Stimulated activated CD4-positive, alpha-beta T cell treated with anti-CD3 and anti-CD28 coated beads, Interleukin-1b, Interleukin-23, amount 100 ng/mL, for 1 hour (primary cell): ENCODE measurements at places on chromosomes 1 and 21.

GRCh38 chr21:43374228-43374885, 52.6 kb downstream of the SIK1 start:
- no peak for DNase-seq

- no peak for DNase-seq
Observed at GRCh38 chr1:119947468-119947867, 51.2 kb upstream of the ADAM30 start.

- DNase-seq = no peak
Observed at GRCh38 chr1:159821171-159821867, 5.4 kb upstream of the SLAMF8 start.

DNA sequence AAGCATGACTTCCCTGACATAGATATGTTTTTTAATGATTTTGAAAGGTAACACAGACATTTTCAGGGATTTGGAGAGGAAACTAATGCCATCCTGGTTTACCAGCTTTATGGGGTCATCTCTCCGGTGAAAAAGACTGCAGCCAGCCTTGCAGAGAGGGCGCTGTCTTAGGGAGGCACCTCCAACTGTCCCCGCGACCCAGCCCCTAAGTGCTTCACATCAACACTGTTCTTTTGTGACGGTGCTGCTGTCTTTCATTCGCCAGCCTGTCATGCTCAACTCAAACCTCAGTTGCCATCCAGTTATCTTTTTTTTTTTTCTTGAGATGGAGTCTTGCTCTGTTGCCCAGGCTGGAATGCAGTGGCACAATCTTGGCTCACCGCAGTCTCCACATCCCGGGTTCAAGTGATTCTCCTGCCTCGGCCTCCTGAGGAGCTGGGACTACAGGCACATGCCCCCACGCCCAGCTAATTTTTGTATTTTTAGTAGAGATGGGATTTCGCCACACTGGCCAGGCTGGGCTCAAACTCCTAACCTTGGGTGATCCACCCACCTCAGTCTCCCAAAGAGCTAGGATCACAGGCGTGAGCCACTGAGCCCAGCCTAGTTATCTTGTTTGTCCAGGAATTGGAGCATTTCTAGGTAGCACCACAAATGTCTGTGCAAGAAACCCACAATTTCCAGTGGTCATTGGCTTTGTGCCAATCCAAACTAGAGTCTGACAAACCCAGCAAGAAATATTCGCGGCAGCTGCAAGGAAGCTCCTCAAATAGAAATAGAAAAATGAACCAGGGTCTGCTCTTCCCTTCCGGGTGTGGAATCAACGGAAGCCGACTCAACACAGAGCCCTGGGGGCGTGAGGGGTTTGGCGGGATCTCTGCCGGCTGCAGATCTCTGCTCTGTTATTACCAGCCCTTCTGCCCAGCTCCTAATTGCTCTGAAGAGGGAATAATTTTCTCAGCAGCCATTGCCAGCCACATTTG, 24.2 kb downstream of the PDE9A start:
- no peak for DNase-seq

- no peak for DNase-seq
Observed at GRCh38 chr1:171833091-171833825, 8.0 kb upstream of the DNM3 start.

DNA sequence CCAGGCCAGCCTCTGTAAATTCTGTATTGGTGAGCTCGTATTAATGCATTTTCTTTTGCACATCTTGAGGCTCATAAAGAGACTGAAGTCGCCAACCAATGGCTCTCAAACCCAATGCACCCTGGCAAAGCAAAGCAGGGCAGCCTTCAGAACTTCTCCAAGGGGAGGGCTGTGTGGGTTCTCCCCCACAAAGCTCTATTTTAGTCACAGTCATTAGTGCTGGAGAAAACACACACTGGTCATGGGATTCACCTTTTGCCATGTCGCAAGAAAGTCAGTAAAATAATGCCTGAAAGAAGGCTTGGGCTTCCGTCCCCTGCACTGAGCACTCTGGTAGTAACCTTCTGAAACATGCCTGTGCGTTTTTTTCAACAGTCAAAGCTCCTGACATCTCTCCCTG, 26.3 kb upstream of the ATF3 start:
- no peak for DNase-seq

DNA sequence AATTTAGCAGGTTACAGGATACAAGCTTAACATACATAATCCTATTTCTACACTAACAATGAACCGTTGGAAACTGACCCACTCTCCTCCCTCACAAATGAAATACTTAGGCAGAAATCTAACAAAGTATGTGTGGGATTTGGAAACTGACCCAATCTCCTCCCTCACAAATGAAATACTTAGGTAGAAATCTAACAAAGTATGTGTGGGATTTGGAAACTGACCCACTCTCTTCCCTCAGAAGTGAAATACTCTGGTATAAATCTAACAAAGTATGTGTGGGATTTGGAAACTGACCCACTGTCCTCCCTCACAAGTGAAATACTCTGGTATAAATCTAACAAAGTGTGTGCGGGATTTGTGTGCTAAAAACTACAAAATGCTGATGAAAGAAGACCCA, 60.3 kb downstream of the TRAF5 start:
- DNase-seq = no peak

- no peak for DNase-seq
Observed at GRCh38 chr1:85387781-85388180, 77.2 kb downstream of the DDAH1 start.

DNA sequence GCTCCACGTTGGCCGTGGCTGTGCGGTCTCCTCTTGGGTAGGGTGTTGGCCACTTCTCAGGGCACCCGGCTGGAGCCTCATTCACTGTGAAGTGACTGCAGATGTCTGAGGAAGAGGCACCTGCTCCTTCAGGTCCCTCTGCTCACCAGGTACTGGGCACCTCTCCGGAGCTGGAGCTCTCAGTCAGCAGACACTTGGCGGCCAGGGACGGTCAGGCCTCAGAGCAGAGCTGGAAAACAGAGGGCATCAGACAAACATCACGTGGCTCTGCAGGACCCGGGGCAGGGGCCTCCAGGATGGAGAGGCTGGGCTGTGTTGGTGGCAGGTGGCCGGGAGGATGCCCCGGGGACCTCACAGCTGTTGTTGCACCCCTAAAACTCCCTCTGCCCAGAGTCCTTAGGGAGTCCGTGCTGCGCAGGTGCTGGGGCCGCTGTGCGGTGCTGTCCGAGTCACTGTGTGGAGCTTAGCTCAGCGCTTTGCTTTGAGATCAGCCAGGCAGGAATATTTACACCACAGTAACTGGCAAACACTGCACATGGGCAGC, 59.7 kb downstream of the SLX9 start:
- no peak for DNase-seq

DNA sequence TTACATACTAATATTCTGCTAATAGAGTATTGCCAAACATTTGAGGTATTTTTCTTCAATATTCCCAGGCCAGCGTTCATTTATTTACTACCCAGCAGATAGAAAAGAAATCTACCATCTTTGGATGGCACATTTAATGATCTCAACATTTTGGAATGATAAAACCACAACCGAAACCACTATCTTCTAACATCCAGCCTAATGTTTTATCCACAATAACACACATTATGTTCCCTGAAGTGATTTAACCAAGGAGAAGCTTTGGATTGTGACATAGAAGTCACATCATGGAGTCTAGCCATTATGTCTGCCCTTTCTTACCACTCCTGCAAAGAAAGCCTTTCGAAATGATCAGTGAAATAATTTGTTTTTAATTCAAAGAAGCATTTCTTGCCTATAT, 497.1 kb upstream of the PLXNA2 start:
- no peak for DNase-seq

DNA sequence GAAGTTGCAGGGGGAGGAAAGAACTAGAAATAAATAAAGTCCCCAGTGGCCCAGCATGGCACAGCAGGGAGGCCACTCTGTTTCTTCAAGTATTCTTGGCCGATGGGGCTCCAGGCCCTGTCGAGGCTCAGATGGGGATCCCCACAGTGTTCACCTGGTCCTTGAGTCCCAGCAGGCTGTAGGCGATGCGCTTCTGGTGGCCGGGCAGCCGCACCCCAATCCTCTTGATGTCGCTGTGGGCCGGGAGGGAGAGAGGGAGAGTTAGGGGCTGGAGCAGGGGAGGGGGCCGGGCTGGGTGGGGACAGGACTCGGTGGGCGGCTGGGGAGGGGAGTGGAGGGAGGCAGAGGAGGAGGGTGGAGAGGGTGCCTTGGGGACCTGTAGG, 30.8 kb downstream of the EPHA2 start:
- no peak for DNase-seq

DNA sequence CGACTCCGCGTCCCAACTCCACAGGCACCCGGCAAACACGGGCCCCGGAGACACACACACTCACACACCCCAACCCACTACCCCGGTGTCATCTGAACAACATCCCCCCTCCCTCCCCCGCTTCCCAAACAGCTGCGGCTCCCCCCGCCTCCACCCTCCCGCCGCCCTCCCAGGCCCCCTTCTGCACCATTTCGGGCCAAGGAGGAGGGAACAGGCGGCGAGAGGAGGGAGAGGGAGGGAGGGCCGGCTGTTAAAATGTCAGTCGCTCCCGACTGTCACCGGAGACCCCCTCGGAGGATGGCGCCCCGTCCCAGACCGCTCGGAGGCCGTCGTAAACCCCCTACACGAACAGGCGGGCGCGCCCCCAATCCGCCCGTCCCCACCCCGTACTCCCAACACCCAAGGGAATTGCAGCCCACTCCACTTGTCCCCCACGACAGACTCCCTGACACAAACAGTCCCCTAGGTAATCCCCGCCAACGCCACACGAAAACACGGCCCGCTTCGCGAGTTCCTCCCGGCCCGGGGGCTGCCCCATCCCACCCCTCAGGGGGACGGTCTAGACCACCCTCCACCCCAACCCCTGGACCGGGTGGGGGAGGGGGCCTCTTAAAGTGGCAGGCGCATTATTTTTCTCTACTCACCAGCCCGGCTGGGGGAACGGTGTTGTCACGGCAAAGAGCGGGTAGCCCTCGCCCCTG, 583 bp downstream of the MEF2D start:
- DNase-seq = no peak

DNA sequence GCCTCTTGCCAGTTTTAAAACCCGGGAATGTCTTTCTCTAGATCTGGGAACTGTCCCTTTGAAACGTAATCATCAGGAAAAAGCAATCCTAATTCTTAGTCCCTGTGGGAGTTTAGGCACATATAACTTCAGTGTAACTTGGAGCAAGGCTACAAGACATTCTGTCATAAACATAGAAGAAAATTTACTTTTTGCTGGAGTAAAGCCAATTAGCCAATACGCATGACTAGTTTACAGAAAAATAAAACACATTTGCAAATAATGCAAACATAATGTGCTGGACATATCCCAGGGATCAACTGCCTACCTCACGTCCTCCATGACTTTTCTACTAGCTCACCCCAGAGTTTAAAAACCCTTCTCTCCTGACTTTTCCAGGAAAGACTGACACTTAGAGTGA, 970.6 kb downstream of the MRPL39 start:
- no peak for DNase-seq

- no peak for DNase-seq
Observed at GRCh38 chr1:161486806-161487741, 18.2 kb upstream of the FCGR2A start.

- DNase-seq = no peak
Observed at GRCh38 chr1:187027253-187027652, 198.5 kb downstream of the PLA2G4A start.

- no peak for DNase-seq
Observed at GRCh38 chr1:12621346-12622335, 3.6 kb upstream of the DHRS3 start.

DNA sequence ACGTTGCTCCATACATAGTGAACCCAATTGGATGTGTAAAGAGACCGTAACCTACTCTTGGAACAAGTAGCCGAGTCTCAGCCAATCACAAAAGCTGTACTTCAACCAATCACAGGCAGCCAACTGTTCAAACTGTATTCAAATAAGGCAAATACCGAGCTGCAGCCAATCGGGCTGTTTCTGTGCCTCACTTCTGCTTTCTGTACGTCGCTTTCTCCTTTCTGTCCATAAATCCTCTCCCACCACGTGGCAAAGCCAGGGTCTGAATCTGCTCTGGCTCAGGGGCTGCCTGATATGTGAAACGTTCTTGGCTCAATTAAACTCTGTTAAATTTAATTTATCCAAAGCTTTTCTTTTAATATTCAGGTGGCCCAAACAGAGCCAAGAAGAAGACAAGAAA, 210.3 kb downstream of the URB2 start:
- DNase-seq = no peak

GRCh38 chr21:45122432-45123132, 48.2 kb downstream of the ADARB1 start:
- no peak for DNase-seq
